ENCODE measurements at places on chromosomes 1 and 21.

DNA sequence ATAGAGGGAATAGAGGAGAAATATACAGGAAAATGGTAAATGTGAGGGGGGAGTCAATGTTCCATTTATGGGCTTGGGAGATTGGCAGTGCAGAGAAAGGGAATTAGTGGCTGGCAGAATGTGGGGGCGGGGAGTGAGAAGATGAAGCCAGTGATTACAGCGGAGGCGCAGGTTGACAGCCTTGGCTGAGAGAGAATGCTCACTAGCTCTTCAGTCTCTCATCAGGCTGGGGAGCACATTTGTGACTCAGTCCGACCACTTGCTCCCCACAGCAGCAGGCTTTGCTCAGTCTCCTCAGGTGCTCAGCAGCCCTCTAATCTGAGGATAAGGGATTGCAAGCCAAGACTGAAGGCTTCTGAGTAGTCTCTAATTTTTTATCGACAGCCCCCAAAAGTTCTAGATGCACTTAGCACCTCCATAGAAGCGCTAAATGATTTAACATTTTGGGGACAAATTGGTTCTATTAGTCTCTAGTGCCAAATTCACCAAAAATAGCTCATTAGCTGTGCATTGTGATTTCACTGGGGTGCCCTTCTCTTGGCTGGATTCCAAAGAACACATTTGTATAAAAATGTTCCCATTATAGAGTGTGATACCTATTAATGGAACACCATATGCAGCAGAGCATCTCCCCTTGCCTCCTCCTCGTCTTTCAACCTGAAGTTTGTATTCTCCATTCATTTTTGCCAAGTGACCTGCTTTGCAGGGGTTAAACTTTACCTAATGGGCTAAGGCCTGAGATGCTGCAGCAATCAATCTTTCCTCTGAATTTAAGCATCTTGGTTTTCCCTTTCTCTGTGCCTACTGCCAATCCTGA lies 191.8 kb downstream of the ZNF326 start:
- no peak for DNase-seq

GRCh38 chr1:182817802-182818201 lies 21.3 kb upstream of the DHX9 start:
- DNase-seq, result no peak

DNA sequence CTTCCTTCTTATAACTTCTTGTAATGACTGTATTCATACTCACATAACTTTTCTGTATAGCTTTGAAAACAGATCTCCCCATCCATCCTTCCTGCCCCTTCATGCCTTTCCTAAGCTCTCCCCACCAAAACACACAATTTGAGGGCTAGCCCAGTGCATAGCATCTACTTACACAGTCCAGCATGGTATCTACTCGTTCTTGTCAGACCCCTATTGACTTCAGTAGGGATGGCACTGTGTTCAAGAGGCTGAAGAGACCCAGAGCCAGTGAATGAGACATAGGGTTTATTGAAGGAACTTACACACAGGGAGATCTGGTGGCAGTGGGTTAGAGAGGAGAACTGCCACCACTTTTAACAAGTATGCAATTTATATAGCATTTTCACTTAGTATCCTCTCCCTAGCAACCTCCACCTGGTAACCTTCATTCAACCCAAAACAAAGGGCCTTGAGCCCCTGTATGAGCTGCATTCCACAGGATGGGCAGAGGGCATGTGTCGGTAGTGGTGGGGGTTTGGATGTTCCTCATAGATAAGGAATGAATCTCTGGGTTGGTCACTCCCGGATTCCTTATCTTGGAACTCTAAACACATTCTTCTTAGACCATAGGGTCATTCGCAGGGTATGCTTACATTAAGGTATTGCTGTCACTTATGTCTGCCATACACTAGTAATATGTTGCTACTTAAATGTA lies 64.9 kb upstream of the GNG12 start:
- no peak for DNase-seq

DNA sequence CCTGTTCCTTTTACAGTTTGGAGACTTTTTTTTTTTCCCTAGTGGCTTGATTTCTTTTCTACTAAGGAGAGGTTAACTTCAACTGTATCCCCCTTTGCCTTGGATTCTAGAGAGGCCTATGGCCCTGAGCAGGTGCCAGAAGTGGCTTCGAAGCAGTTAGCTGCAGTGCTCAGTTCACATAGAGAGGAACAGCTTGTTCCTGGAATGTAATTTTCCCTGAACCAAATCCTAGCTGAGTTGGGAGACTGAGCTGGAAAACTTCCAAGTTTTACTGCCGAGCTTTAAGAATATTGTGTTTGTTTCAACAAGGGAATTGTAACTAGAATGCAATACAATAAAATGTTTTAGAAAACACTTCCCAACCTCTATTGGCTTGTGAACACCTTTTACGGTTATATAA lies 17.5 kb downstream of the RD3 start:
- DNase-seq, result no peak

DNA sequence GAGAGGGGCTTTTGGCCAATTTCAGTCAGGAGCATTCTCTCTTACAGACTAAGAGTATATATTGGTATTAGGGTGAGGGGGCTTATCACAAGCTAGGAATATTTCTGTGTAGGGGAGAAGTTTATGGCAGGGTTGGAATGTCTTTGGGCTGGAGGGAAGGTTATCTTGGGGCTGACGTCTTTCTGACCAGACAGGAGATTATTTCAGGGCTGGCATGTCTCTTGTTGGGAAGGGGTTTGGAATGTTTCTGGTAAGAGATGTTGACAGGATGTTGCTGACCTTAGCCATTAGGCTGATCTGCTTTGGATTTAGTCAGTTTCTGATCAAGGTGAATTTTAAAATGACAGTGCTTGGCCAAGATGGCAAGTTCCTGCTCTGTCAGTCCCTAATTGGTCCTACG lies 17.8 kb upstream of the HSD3B1 start:
- DNase-seq, result no peak

GRCh38 chr1:156226782-156227181 lies 14.0 kb downstream of the PMF1 start:
- DNase-seq, result no peak

GRCh38 chr21:33259428-33259827 lies 6.7 kb upstream of the IL10RB start:
- no peak for DNase-seq

- peak; percentile 42 for DNase-seq
These were observed 300 bp downstream of the USP24 start for GRCh38 chr1:55214934-55215193.

DNA sequence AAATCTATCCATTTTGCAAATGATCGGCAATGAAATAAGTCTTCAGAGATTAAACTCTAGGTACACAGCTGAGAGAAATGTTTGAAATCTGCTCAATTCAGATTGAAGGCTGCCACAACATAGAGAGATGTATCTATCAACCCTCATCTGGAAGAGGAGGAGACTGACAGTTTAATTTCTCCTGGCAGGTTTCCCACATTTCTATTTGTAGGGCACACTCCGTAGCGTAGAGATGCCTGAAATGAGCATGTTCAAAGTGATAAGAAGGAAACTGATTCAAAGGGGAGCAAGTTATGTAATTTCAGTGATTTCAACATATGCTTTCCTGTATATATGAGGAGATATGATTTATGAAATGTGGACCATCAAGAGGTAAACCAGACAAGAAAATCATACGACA lies 44.1 kb downstream of the NIBAN1 start:
- no peak for DNase-seq

DNA sequence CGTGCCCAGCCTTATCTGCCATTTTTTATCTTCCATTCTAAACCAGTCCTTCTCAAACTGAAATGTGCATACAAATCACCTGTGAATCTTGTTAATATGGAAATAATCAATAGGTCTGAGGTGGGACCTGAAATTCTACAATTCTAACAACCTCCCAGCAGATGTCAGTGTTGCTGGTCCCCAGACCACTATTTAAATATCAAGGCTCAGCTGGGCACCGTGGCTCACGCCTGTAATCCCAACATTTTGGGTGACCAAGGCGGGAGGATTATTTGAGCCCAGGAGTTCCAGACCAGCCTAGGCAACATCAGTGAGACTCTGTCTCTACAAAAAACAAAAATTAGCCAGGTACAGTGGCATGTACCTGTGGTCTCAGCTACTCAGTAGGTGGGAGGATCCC lies 4.1 kb downstream of the UQCRHL start:
- no peak for DNase-seq

DNA sequence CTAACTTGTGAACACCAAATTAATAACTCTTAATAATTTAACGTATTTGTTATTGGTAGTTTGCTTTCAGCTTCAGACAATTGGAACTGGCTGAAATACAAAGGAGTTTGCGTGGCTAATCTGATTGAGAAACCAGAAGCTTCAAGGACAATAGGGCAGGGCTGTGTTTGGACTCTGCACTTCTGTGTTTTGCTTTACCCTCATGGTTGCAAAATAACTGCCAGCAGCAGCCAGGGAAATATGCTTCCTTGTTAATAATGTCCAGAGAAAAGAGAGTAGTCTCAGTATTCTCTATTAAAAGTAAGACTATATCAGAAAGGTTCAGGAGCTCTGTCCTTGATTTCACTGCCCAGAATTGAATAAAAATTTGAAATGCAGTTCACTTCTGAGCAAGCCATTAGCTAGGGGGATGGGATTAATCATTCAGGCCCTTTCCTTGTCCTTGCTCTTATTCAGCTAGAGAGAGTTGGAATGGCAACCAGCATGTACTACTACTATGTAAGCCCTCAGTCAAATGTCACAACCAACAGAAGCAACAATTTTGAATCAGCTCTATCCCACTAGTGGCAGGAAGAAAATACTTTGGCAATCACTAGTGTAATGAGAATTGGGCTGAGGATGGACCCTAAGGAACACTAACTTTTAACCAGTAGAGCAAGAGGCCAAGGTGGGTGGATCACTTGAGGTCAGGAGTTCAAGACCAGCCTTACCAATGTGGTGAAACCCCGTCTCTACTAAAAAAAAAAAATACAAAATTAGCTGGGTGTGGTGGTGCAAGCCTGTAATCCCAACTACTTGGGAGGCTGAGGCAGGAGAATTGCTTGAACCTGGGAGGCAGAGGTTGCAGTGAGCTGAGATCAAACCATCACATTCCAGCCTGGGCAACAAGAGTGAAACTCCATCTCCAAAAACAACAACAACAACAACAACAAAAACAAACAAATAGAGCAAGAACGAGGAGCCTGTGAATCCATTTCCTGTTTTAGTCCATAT lies 76.8 kb downstream of the POU2F1 start:
- no peak for DNase-seq

- no peak for DNase-seq
These were observed 31.7 kb upstream of the DNAH14 start for GRCh38 chr1:224897529-224898327.

DNA sequence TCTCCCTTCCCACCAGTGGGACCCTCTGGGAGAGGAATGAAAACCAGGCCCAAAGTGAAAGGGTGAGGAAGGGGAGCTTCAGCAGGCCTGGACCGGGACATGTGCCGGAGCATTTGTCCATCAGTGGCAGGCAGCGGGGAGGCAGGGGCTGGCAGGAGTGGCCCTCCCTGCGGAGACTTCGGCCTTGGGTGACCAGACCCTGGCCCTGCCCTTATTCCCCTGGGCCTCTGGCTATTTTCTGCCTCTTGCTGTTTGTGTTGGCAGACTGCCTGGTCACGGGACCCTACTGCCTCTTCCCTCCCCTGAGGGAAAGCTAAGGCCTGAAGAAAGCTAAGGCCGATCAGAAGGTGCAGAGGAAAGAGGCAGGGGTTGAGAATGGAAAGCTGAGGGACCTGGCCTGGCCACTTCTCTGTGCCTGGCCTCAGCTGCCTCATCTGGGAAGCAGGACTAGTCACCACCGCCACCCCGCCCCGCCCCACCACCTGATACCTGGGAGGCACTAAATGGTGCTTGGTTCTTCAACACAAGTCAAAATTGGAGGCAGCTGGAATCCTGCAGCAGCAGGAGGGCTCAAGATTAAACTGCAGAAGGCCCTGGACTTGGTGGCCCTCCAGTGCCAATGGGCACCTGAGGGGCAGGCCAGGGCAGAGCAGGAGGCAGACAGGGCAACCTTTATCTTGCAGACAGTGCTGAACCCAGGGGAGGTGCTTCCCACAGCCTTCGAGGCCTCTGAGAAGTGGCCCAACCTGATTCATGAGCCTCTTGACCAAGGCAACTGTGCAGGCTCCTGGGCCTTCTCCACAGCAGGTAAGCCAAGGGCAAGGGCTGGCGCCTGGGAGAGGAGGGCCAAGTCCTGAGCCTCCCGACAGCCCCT lies 7.9 kb downstream of the TINAGL1 start:
- DNase-seq, result no peak

DNA sequence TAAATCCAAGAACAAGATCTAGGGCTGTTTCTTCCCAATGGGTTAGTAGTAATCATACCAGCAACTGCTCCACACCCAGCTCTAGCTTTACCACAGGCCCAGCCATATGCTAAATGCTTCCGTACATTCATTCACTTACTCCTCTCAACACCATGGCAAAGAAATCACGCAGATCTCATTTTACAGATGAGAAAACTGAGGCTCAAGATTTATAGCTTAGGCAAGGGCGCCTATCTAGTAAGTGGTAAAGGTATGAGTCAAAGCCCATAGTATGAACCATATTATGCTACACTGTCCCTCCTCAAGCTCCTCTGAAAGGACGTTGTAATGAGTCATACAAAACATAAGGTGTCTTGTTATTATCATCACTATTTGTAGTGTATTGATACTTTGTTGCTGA lies 82.2 kb downstream of the NIBAN1 start:
- no peak for DNase-seq
